ELR (cell line): ENCODE measurements at places on chromosomes 2 and 18.

- DNase-seq: peak; percentile 98
Observed at GRCh38 chr2:20446917-20447436, at the start of gene RHOB. TSS of gene RHOB (plus strand) at chr2:20447074. CDS start at chr2:20447466, 392 bp downstream.

DNA sequence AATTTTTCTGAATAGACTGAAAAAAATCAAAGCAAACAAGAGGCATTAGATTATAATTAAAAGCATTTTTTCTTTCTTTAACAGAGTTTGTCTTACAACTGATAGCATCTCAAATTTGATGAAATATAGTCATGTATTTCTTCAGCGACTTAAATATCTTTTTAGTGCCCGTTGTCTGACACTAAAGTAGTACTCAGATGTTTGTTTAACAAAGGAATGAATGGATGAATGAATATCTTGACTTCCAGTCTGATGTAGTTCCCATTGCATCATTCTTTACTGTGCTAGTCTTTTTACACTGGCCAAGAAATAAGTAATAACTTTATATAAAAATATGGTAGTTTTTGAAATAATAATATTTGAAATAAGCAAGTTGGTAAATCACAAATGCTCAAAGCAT lies 111.1 kb downstream of the TTC27 start:
- DNase-seq: no peak

GRCh38 chr2:15912203-15912602 lies 28.1 kb upstream of the MYCN start:
- DNase-seq: peak; percentile 10

DNA sequence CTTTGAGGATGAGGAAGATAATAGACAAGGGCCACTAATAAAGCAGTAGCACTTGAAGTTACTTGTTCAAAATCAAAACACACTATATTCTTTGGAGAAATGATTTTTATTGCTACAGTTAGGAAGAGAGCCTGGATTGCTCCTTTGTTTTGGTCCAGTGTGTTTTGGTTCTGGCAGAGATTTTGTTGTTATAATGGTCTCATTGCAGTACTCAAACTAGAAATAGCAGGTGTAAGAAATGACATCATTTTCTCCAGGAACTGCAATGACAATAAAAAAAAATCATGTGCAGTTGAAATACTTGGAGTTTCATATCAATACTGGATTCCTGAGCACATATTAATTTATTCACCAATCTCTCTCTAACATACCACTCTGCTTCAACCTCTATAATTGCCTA lies 490.3 kb downstream of the CCDC85A start:
- no peak for DNase-seq

- DNase-seq: no peak
Observed at GRCh38 chr18:59272221-59272888, 899 bp downstream of the RAX start.

GRCh38 chr18:3427944-3428343 lies 22.0 kb upstream of the TGIF1 start:
- no peak for DNase-seq

GRCh38 chr2:23915327-23915726 lies 11.6 kb downstream of the ATAD2B start:
- DNase-seq: no peak

GRCh38 chr18:13266218-13267100 lies 47.9 kb downstream of the LDLRAD4 start:
- DNase-seq: no peak

GRCh38 chr18:49617329-49617695 lies 55.5 kb downstream of the LIPG start:
- DNase-seq: no peak

DNA sequence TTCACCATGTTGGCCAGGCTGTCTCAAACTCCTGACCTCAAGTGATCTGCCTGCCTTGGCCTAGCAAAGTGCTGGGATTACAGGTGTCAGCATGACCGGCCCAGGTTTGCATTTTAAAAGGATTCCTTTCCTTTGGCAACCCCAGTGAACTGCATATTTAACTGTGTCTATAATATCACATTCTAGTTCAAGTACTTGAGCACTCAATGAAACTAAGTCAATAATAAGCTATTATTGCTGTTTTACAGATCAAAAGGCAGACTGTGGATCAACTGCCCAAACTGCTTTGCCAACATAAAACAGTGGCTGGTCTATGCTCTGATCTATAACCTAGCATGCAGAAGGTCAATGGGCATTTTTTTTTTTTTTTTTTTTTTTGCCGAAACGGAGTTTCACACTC lies 144.5 kb downstream of the USP34 start:
- DNase-seq: no peak

DNA sequence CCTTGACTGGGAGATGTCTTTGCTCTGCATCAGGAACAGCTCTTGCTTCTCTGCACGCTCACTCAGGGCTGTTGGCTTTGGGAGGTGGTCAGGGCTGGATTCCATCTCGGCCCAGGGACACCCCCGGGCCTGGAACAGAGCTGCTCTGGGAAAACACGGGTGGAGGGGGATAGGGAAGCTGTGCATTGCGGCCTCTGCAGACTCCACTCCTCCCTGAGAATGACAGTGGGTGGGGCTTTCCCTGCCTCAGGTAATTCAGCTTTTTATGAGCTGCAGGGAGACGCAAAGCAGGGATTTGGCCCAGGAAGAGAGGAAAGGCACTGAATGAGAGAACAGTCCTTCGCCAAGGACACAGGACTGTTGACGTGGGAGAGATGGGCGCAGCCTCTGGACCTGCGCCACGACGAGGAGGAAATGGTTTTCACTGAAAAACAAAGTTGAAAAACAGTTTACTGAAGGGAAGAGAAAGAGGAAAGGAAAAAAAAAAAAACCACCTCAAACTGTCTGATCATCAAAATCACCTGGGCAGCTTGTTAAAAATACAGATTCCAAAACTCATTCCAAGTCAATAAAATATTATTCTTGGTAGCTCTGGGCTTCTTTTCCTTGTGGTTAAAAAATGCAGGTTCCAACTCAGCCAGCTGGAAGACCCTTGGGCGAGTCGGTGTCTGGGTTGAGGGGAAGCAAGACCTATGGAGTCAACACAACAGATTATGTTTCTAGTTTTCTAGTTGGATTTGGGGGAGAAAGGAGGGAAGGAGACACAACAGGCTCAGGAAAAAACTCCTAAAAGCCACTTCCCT lies 194.0 kb downstream of the ZFP36L2 start:
- DNase-seq: no peak

- peak; percentile 93 for DNase-seq
Observed at GRCh38 chr2:217223222-217223930, 363.5 kb upstream of the TNP1 start.

GRCh38 chr2:70936979-70937811 lies 1.5 kb downstream of the ATP6V1B1 start:
- no peak for DNase-seq

GRCh38 chr2:78035804-78036203 lies 513.6 kb upstream of the LRRTM4 start:
- no peak for DNase-seq

DNA sequence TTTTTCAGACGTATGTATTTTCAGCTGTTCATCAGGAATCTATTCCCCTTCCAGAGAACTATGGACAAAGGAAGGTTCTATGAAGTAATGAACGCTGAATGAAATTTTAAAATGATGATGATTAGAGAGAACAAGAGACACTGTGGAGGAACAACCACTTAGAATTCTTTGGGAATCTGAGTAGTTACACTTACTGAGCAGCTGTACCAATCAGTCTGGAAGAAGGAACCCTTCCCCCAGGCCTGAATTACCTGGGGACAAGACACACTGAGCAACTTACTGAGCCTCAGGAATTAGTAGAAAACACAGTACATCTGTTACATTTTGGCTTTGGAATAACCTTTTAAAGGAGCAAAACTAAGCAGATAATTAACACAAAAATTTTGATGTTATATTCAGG lies 1.9 kb downstream of the MSTN start:
- no peak for DNase-seq

DNA sequence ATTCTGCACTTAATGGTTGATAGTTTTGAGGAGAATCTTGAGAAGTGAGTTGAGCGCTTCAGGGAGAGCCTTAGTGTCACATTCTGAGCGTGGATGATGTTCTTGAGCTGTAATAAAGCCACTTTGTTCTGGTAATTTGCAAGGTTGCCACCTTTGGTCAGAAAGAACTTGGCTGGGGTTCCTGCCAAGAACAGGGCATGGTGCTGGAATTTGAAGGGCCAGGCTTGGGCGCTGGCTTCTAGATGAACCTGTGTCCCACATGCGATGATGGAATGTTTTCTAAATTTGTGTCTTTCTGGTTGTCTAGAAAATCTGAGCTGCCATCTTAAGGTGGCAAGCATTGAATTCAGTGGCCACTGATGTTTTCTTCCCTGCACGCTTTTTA lies 124.1 kb upstream of the EML6 start:
- no peak for DNase-seq

DNA sequence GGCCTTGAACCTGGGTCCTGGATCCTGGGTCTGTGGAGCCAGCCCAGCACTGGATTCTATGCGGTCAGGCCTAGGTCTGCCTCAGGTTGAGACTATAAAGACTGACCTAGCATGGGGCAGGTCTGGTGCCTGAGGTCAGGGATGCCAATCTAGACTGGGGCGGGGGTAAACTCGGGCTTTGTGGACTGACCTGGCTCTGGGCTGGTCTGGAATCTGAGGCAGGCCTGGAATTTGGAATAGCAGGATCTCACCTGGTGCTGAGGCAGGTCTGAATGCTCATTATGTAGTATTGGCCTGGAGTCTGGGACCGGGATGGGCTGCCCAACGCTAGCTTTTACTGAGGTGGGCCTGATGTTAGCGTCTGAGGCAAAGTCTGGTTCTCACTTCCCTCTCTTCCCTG lies 256.0 kb downstream of the KIAA1328 start:
- no peak for DNase-seq

- DNase-seq: peak; percentile 27
Observed at GRCh38 chr2:172997031-172997430, 78.6 kb upstream of the MAP3K20 start.

DNA sequence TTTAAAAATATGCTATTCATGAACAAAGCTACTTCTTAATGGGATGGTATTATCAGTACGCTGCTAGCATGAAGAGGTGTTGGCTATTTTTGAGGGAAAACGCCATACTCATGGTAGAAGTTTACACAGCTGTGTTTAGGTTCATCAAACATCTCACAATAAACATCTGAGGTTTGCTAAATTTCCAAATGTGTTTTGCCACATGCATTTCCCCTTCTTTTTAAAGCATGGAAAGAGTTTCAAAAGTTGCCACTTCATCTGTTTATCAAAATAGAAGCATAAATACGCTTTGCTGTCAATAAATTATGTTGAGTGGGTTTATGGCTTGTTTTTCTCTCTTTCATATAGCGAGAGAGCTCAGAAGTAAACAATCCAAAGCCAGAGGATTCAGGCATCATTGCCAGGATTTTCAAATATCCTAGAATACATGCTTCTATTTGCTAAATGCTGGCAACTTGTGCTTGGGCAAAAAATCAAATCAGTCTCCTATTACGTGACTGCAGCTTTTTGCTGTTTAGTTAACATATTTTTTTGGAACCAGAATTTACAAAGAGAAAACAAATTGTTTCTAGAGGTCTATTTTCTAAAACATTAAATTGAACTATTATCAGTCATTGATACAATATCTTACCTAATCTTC lies 1919.9 kb upstream of the LRRTM1 start:
- DNase-seq: no peak

GRCh38 chr2:69767034-69767433 lies 25.1 kb downstream of the ANXA4 start:
- DNase-seq: peak; percentile 64

DNA sequence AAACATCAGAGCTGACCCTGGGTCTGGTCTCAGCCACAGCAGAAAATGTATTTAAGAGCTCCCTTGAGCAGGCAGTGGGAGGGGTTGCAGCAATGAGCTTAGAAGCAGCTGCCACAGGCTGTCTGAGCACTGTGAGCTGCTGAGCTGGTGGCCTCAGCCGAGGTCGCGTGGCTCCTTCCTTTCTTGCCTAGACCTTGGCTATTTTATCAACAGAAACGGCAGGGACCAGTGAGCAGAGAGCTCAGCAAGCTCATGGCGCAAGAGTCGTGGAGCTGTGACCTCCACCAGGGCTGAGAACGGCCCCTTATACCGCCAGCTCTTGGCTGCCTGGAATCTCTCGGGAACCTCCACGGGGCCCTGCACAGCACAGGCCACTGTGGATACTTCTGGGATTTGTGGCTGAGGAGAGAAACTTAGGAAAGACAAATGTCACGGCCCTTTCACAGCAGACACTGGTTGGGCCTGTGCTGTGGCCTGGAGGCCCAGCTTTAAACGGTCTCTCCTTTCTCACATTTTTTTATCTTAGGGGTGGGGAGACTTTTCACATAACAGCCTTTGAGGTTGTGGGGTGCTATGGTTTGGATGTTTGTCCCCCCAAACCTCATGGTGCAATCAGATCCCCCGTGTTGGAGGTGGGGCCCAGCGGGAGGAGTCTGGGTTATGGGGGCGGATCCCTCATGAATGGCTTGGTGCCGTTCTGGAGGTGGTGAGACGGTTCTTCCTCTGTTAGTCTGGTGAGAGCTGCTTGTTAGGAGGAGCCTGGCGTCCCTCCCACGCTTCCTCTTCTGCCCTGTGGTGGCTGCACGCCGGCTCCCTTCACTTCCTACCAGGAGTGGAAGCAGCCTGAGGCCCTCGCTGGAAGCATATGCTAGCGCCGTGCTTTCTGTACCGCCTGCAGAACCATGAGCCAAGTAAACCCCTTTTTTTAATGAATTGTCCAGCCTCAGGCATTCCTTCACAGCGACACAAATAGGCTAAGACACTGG lies 1.7 kb downstream of the ALLC start:
- DNase-seq: no peak

- DNase-seq: peak; percentile 39
Observed at GRCh38 chr2:62306751-62307468, 111.0 kb downstream of the B3GNT2 start.

DNA sequence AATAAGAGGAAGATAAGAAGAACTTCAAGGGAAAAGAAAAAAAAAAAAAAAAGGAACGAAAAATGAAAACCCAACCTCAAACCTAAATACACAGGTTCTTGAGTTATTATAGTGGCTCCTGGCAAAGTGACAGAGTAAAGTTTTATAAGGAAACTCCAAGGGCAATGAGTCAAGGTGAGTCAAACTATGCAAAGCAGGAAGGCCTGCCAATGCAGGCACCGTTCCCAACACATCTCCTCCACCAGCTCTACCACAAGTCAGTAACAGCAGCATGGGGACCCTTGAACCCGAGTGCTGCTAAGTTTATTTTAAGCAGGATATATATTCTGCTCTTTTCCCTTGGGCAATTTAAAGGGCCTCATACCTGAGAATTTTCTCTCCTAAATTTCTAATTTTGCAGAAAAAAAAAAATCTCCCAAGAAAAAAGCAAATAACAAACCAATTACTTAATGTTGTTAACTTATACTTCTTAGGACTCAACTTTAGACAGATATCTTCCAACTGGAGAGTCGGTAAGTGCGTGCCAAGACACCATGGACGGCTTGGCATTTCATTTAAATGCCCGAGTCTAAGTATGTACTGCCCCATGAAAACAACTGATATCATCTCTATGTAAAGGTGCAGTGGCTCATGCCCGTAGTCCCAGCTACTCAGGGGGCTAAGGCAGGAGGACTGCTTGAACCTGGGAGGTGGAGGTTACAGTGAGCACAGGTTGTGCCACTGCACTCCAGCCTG lies 75.7 kb upstream of the TFCP2L1 start:
- peak; percentile 96 for DNase-seq
